K562 (cell line): ENCODE measurements at places on chromosomes 5 and 9.
A peak's percentile ranks its signal among the peaks of the same experiment; 100 is the strongest.

DNA sequence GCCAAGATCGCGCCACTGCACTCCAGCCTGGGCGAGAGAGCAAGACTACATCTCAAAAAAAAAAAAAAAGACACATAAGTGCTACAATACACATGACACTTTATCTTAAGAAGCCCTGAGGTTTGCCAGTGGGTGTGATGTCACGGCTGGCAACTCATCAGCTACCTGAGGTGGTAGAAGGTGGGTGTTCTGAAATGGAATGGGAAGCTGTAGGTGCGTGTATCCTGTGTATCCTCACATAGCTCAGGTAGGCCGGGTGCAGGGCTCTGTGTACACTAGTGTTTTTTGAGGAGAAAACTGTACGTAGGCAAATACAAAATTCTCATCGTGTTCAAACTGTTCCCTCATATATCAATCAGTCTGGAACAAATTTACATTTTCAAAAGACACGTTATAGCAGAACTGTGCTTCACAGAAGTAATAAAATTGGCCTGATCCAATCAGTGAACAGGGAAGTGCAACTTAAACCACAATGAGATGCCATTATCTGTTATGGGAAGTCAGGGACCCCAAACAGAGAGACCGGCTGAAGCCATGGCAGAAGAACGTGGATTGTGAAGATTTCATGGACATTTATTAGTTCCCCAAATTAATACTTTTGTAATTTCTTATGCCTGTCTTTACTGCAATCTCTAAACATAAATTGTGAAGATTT lies 10.4 kb downstream of the BICD2 start:
- no peak overlapping the region for H3K27ac ChIP-seq
- H3K4me1 ChIP-seq, result peaks cover 17% of the 10 kb centered on the region

- H3K4me1 ChIP-seq, result 0 out of 3 replicates have a peak, but pooled peaks cover 3% of the 10 kb centered on the region
- DNase-seq, result peak; percentile 28
- H3K36me3 ChIP-seq, result 0 out of 3 replicates have a peak, but pooled peaks cover 4% of the 10 kb centered on the region
- H3K27ac ChIP-seq, result no peak overlapping the region
Observed at GRCh38 chr9:100222674-100223073, 123.6 kb downstream of the INVS start.

DNA sequence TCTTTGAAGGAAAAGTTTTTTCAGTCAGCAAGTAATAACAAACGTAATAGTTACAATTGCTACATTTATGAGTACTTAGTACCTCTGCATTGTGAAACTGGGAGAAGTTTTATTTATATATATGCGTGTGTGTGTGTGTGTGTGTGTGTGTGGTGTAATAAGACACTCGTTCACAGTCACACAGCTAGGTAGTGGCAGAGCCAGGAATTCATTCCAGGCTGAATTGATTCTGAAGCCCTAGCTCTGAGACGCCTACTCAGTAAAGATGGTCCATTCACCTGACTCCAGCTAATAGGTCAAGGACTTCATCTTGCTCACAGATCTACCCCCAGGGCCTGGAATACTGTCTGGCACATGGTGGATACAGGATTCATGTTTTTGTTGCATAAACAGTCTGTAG lies 13.6 kb upstream of the CAST start:
- peaks cover 9% of the 10 kb centered on the region; the same call in 2 of the 3 replicates for H3K27me3 ChIP-seq
- no peaks in the 10 kb centered on the region for H3K36me3 ChIP-seq
- H3K4me3 ChIP-seq, result no peak overlapping the region
- no peaks in the 10 kb centered on the region for H3K4me1 ChIP-seq
- no peak overlapping the region for H3K27ac ChIP-seq

- no peak overlapping the region for H3K4me3 ChIP-seq
- H3K27me3 ChIP-seq, result no peaks in the 10 kb centered on the region; the same call in 2 of the 3 replicates
- H3K4me1 ChIP-seq, result no peaks in the 10 kb centered on the region; the same call in 2 of the 3 replicates
- peak; percentile 41 for DNase-seq
- H3K36me3 ChIP-seq, result no peaks in the 10 kb centered on the region
Observed at GRCh38 chr5:136249678-136250266, 56.8 kb upstream of the SMIM32 start.

GRCh38 chr5:89572696-89573095 lies 689.7 kb upstream of the MEF2C start:
- peak; percentile 14 for DNase-seq
- H3K27me3 ChIP-seq, result no peaks in the 10 kb centered on the region
- no peaks in the 10 kb centered on the region for H3K36me3 ChIP-seq
- no peaks in the 10 kb centered on the region; the same call in 2 of the 3 replicates for H3K4me1 ChIP-seq
- no peak overlapping the region for H3K27ac ChIP-seq

DNA sequence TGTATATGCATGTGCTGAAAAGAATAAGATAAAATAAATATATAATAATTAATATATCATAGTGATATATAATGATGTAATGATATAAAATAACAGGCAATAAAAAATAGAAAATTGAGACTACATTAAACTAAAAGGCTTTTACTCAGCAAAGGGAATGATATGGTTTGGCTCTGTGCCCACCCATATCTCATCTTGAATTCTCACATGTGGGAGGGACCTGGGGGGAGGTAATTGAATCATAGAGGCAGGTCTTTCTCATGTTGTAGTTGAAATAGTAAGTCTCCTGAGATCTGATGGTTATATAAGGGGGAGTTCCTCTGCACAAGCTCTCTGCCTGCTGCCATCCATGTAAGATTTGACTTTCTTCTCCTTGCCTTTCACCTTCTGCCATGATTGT lies 1550.9 kb upstream of the CDH6 start:
- no peaks in the 10 kb centered on the region for H3K36me3 ChIP-seq
- H3K27me3 ChIP-seq, result no peaks in the 10 kb centered on the region
- no peaks in the 10 kb centered on the region for H3K4me1 ChIP-seq

- H3K4me3 ChIP-seq, result no peak overlapping the region
- no peaks in the 10 kb centered on the region for H3K4me1 ChIP-seq
- no peak for DNase-seq
- no peaks in the 10 kb centered on the region for H3K36me3 ChIP-seq
Observed at GRCh38 chr9:3569529-3569928, 43.7 kb upstream of the RFX3 start.

DNA sequence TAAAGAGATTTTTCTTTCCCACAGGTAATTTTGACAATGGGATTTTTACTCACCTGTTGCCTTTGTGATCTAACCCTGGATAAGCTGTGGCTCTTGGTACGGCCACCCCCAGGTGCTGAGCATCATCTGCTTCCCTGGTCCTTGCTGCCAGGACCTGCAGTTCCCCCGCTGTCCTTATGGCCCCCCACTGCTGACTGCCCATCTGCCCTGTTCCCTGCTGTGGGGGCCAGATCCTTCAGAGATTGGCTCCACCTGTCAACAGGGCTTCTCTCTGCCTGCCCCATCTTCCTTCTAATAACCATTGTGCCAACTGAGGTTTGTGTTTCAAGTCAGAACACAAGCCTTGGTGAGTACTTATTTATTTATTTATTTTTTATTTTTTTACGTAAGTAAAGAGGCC lies 183.3 kb downstream of the MAPKAP1 start:
- no peak for DNase-seq
- H3K4me3 ChIP-seq, result no peak overlapping the region
- H3K4me1 ChIP-seq, result no peaks in the 10 kb centered on the region; the same call in 1 of the 2 replicates
- no peaks in the 10 kb centered on the region; the same call in 2 of the 3 replicates for H3K36me3 ChIP-seq
- H3K27ac ChIP-seq, result no peak overlapping the region
- no peaks in the 10 kb centered on the region for H3K27me3 ChIP-seq

- DNase-seq, result no peak
- peaks cover 34% of the 10 kb centered on the region for H3K27me3 ChIP-seq
- no peak overlapping the region for H3K4me3 ChIP-seq
- H3K36me3 ChIP-seq, result no peaks in the 10 kb centered on the region
Observed at GRCh38 chr9:92962303-92962649, 15.0 kb downstream of the FGD3 start.

GRCh38 chr9:130487500-130487899 lies 42.7 kb downstream of the ASS1 start:
- peaks cover 3% of the 10 kb centered on the region; the same call in 1 of the 3 replicates for H3K27me3 ChIP-seq
- H3K4me3 ChIP-seq, result no peak overlapping the region
- no peak for DNase-seq

GRCh38 chr9:136697821-136698526 lies 10.7 kb upstream of the AGPAT2 start:
- no peaks in the 10 kb centered on the region for H3K36me3 ChIP-seq
- H3K27ac ChIP-seq, result no peak overlapping the region
- no peak overlapping the region for H3K4me3 ChIP-seq
- no peaks in the 10 kb centered on the region for H3K27me3 ChIP-seq

- peak overlapping the region; percentile 42 for H3K27ac ChIP-seq
- no peak for DNase-seq
- H3K4me3 ChIP-seq, result no peak overlapping the region
- H3K27me3 ChIP-seq, result no peaks in the 10 kb centered on the region
Observed at GRCh38 chr5:32170303-32171151, 3.6 kb downstream of the GOLPH3 start.

GRCh38 chr9:136588663-136589464 lies 43.0 kb upstream of the NOTCH1 start:
- H3K27me3 ChIP-seq, result peaks cover 33% of the 10 kb centered on the region
- no peak for DNase-seq
- no peak overlapping the region for H3K4me3 ChIP-seq
- H3K4me1 ChIP-seq, result peaks cover 86% of the 10 kb centered on the region
- H3K36me3 ChIP-seq, result no peaks in the 10 kb centered on the region
- peak overlapping the region; percentile 78; the same call in 2 of the 3 replicates for H3K27ac ChIP-seq

- H3K4me1 ChIP-seq, result no peaks in the 10 kb centered on the region
- no peaks in the 10 kb centered on the region for H3K36me3 ChIP-seq
- H3K27ac ChIP-seq, result no peak overlapping the region
- no peaks in the 10 kb centered on the region for H3K27me3 ChIP-seq
- no peak for DNase-seq
Observed at GRCh38 chr5:167730121-167730520, 561.3 kb upstream of the WWC1 start.

GRCh38 chr9:129852579-129852978 lies 17.3 kb downstream of the USP20 start:
- no peaks in the 10 kb centered on the region for H3K27me3 ChIP-seq
- H3K4me3 ChIP-seq, result no peak overlapping the region
- no peak for DNase-seq
- peaks cover 18% of the 10 kb centered on the region for H3K4me1 ChIP-seq
- no peak overlapping the region for H3K27ac ChIP-seq

GRCh38 chr5:958701-959571 lies 49.7 kb upstream of the NKD2 start:
- no peak for DNase-seq
- H3K4me1 ChIP-seq, result peaks cover 70% of the 10 kb centered on the region
- no peaks in the 10 kb centered on the region for H3K36me3 ChIP-seq
- H3K27ac ChIP-seq, result no peak overlapping the region

DNA sequence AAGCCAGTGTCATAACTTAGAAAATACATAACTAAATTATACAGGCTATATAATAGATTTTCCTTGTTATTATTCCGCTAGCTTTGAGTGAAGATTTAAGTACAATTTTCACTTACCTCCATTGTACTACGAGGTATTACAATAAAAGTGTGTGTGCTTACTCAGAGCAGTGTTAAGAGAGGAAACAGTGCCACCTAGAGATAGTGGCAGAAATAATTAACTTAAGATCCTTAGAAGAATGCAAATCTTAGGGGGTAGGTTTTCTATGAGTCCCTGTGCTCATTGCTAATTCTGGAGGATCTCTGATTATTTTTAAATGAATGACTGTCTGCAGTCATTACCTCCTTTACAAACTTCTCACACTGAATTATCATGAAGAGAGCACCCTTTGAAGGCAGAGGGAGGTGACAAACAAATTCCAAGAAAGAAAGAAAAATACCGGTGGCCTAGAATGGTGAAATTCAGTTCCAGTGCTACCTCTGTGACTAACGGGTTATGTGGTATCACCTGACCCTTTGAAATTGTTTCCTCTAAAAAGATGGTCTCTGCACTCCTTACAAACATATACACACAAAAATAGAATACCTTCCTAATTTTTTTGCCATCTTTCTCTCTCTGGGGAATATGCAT lies 379.8 kb downstream of the TRIM36 start:
- no peak overlapping the region for H3K27ac ChIP-seq
- H3K27me3 ChIP-seq, result no peaks in the 10 kb centered on the region
- peak; percentile 2 for DNase-seq

DNA sequence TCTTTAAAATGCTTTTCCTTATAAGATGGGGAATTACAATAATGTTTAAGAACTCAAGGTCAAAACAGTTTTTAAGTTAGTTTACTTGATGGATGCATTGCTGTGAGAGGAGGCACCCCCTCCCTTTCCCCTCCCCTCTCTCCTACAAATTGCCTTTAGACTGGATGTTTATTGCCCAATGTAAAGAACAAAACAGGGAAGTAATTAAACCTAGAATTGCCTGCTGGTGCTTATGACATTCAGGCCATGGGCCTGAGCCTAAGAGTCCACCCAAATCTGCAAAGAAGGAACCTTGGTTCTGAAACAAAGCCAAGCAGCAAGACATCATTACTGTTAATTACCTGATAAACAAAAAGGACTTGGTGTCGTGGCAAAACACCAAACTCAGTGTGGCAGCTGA lies 630.3 kb downstream of the ISL1 start:
- H3K4me1 ChIP-seq, result no peaks in the 10 kb centered on the region
- H3K36me3 ChIP-seq, result no peaks in the 10 kb centered on the region
- H3K27ac ChIP-seq, result no peak overlapping the region
- no peak for DNase-seq
- no peaks in the 10 kb centered on the region for H3K27me3 ChIP-seq
- H3K4me3 ChIP-seq, result no peak overlapping the region

DNA sequence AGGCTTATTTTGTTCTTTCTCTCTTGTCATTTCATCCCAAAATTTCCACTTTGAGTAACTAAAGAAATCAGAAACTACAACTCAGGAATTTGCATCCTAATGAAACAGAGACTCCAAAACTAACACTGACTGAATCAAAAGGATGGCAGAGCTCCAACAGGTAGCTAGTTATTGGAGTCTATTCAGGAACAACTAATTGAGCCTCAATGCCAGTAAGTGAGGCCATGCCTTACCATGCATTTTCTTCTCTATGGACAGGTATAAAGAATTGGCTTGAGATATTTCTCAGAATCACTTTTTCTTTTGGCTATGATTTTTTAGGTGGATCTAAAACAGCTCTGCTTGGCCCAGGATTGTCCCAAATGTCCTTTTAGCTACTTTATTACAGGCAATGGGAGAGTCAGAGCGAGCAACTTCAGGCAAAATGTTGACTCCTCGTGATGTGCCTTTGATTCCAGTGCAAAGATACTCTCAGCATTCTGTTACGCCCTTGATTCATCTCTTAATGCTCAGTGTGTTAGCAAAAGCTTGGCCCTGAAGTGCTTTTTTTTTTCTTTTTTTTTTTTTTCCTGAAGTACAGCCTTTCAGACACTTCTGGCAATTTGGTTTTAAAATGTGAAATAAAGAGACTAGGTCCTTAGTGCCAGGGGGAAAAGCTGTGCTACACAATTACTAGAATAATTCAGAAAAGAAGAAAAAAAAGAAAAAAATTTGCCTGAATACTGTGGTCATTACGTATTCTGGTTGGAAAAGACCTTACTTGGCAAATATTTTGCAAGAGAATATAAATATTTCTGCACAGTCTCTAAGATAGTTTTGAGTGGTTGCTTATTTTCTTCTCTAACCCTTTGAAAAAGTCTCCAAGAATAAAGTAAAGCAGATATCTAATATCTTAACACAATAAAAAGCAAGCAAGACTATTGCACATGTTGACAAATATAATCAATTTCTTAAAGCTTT lies 423.7 kb downstream of the ANXA1 start:
- no peak for DNase-seq
- H3K4me1 ChIP-seq, result no peaks in the 10 kb centered on the region
- H3K27ac ChIP-seq, result no peak overlapping the region
- H3K27me3 ChIP-seq, result no peaks in the 10 kb centered on the region
- no peaks in the 10 kb centered on the region for H3K36me3 ChIP-seq
